Esophagus squamous epithelium (tissue), 5 donors: ENCODE measurements at places on chromosomes 7 and 10. TPM values are rescaled to one million over a fixed set of nuclear protein-coding genes. Genes with fewer than 3 reads are reported as not detected.

NXPH1 gene
- total RNA-seq, result not detected

MET gene
- total RNA-seq, result 22.8 TPM

GRID2IP gene
- 0.44 TPM for total RNA-seq

PALD1 gene
- total RNA-seq, result 11.3 TPM

SMO gene
- total RNA-seq, result 9.2 TPM

TMEM213 gene
- 1.3 TPM for total RNA-seq

CYP2C9 gene
- 3.7 TPM for total RNA-seq

ADAMTS14 gene
- not detected for total RNA-seq

ATG9B gene
- total RNA-seq, result 45.2 TPM

GRCh38 chr7:112481833-112482670, 1.3 kb downstream of the LSMEM1 start:
- DNase-seq, result no peak

GRCh38 chr10:71029411-71029892, 141.1 kb upstream of the PCBD1 start:
- DNase-seq, result no peak

DNA sequence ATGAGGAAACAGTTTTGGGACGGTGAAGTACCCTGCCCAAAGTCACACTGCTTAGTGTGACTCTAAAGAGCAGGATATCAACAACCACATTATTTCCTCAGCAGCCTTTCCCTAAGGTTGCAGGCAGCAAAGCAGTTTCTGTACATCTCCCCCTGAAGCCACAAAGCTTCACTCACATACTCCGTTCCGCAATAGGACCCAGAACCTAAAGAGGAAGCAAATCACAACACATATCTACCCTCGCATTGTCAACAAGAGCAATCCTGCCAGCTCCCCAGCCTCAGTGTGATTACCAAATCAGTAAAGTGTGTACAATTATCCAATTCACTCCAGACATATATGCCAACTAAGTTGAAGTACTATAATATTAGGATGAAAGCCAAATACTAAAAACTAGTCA, 30.8 kb downstream of the VAX1 start:
- no peak for DNase-seq

- no peak for DNase-seq
Measured at GRCh38 chr10:124978376-124978725, 36.4 kb downstream of the ZRANB1 start.

- DNase-seq, result no peak
Measured at GRCh38 chr7:9226500-9226899, 793.1 kb downstream of the NXPH1 start.

- no peak for DNase-seq
Measured at GRCh38 chr7:88104732-88105131, 115.1 kb downstream of the SRI start.

GRCh38 chr10:5538446-5538845, 13.7 kb downstream of the CALML3 start:
- no peak for DNase-seq

- no peak for DNase-seq
Measured at GRCh38 chr7:103577059-103577458, 131.1 kb upstream of the SLC26A5 start.

GRCh38 chr7:151568956-151569940, 49.6 kb upstream of the RHEB start:
- no peak for DNase-seq

DNA sequence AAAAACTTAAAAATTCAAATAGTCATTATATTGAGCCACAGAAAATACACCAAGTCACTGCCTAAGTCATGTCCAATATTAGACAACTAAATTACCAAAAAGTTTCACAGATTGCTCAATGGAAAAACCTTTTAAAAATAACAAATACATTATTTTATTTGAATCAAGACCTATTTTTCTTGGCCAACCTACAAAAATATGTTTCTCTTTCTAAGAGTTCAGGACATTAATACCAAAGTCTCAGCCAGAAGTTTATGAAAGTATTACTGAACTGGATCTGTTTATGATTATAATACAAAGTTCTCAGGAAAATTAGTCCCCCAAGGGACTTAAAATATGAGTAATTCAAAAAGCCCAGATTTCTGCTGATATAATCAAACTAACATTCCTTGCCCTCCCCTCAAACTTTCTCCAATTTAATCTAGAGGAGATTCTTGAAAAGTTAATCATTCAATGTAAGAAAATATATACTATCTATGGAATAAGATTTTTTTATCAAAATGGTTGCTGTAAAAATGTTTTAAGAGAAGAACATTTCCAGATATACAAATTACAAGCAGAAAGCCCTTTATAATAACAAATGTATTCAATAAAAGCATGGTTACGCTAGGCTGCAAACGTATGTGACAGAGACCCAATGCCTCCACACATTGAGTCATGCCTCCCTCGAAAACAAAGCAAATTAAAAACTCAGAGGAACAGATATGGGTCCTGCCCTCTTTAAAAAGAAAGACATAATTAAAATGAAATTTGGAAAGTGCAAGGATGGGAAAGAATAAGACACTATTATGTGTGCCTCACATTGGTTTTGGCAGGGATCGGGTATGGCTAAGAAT, 381.6 kb downstream of the PARD3 start:
- DNase-seq, result no peak

DNA sequence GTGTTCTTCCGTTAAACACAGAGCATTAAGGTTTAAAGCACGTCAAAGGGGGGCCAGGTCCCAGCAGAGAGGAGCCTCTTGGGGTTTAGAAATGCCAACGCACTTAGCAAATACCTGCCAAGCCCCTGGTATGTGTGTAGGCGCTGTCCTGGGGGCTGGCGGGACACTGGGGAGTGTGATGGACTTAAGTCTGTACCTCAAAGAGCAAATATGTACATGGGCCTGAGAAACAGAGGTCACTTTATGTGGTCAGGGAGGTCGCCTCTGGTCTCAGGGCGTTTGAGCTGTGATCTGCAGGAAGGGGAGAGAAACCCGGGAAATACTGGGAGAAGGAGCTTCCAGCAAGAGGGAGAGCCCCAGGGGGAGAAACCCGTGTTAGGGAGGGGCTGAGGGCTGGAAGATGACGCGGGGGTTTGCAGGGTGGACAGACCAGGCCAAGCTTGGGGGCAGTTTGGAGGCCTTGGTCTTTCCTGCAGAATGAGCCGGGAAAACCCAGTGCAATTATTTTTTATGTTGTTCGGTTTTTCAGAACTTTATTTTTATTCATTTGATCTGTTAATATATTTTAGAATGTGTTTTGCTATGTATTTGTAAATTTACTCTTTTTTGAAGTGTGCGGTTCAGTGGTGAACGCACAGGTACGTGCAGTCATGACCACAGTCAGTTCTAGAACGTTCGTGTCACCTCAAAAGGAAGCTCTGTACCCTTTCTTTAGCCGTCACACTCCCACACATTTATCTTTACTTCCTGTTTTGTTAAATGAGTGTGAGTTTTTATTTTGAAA, 441.4 kb upstream of the FOXK1 start:
- DNase-seq, result no peak

- DNase-seq, result no peak
Measured at GRCh38 chr10:112565434-112566053, 118.5 kb downstream of the VTI1A start.

DNA sequence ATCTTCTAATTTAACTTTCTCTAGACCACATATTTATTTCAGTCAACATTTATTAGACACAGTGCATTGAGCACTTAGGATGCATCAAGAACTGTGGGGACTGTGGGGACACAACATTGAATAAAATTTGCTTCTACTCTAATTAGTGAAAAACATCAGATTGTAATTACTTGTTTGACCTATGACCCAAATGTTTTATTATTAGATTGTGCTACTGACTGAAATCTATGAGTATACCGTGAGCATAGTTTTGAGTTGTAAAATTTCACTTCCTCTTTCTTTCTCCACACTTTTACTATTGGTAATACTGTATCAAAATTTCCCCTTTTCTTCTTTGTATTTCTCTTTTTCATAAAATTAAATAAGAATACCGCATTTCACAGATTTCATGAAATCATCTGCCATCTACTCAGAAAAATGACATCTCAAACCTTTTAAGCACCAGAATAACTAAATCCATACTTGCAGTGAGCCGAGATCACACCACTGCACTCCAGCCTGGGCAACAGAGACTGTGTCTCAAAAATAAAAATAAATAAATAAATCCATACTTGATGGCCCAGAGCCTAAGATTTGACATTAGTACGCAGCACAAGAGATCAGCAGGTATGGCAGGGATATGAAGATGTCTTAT, 25.4 kb upstream of the INPP5F start:
- DNase-seq, result no peak

GRCh38 chr10:12504176-12504575, 154.8 kb downstream of the CAMK1D start:
- DNase-seq, result no peak

GRCh38 chr7:114303301-114303700, 111.3 kb upstream of the FOXP2 start:
- DNase-seq, result no peak

GRCh38 chr7:139651914-139652313, 125.9 kb downstream of the HIPK2 start:
- no peak for DNase-seq

DNA sequence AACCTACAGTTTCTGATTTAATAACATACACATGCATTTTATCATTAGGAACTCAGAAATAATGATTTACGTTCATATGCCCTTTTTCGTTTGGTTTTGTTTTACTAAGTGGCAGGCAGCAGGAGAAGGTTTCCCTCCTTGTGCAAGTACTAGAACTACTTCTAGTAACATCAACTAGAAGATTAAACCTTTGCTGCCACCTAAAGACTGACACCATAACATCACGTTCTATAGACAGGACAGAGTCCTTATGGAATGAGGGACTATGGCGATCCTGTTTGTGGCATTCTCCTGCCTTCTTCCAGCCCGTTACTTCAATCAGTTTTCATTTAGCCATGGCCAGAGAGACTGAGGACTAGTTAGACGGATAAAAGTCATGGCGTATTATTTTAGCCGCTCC, 53.2 kb downstream of the GAD2 start:
- no peak for DNase-seq

DNA sequence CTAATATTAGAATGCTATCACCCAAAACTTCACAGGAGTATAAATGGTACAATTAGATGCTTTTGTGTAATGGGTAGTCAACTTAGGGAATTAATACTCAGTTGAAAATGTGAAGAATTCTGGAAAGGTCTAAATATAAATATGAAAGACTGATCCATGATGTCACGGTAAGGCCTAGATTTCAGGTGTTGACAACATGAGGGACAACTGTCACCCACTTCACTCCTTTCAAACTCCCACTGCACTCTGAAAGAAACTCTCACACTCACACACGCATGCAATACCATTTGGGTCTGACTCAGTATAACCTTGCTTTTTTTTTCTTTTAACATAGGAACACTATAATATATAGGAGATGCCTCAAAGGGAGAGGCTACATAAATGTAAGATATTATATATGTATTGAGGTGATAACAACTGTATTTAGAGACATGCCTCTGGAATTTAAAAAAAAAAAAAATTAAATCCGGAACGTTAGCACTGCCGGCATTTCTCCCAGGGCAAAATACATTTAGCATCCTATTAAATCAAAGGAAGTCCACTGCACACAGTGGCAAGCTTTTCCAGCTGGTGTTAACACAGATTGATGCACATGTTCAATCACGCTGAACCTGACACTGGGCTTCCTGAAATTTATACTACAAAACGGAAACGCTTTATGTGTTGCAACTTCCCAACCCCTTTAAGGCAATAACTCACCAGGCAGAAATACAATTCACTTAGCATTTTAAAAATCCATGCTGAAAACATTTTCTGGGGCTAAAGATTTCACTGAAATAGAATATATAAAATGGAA, 74.9 kb downstream of the RSU1 start:
- DNase-seq, result no peak

DNA sequence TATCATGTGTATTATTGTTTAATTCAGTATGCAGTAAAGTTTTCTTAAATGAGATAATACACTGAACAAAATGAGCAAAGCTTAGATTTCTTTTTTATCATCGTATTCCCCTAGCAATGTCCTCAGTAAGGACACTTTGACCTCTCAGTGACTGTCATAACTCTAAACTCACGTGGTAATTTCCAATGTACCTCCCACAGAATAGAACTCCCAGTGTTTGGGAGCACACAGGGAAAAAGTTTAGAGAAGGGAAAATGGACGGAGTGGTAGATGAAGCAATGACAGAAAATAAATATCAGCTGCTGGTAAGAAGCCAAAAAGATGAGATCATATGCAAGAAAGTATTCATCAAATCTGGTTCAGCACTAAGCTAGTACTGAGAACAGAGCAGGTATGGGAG, 758.6 kb upstream of the KCND2 start:
- DNase-seq, result no peak

GRCh38 chr10:43671659-43672531, 23.2 kb upstream of the ZNF32 start:
- no peak for DNase-seq

DNA sequence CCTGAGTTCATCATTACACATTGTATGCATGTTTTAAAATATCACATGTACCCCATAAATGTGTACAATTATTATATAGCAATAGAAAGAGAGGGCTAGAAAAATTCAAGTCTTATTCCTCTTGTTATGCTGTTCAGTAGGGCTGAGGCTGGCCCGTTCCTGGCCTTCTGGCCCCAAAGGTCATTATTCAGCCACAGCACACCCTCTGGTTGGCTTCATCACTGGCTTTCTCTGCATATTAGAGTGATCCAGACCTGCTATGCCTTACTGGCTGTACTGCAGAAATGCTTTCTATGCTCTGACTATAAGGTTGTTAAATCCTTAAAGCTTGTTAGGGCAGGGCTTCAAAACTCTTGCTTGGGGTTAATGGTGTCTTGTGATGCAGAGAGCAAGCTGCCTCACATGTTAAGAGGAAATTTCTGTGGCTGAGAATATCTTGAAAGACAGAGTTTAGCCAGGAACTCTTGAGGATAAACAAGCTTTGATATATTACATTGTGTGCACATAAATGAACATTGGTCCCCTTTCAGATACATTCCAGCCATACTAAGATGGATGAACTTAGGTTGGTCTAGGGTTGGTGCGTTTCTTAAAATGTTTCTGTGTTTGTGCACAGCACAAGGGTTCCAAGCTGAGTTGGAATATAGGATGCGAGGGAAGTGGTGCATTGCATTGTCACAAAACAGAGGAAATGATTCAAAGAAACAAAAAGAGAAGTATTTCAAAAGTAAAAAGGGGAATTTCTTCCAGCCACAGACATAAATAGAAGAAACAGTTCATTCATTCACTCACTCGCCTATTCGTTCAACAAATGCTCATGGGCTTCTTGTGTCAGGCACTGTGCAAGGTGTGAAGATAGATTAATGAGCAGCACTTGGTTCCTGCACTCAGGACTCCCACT, 61.6 kb upstream of the WDR11 start:
- no peak for DNase-seq

GRCh38 chr10:83685458-83685857, 453.9 kb upstream of the GHITM start:
- DNase-seq, result no peak

DNA sequence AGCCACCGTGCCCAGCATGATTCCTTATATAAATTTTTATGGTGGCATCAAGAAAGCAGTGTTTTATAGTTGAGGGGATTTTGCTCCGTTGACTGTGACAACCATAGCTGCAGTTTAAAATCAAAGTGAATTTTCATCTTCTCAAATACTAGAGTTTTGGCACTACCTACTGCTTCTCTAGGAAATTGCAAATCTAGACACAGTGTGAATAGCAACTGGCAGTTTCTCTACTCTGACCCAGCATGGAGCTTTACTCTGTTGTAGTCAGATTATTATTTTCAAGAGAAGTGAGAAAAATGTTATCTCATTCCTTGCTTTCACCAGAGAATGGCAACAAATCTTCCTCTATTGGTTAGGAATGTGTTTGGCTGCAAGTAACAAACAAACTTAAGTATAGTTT, 22.9 kb downstream of the MCM10 start:
- no peak for DNase-seq

GRCh38 chr7:3753868-3754267, 452.8 kb downstream of the SDK1 start:
- DNase-seq, result no peak
